ENCODE measurements at places on chromosomes 12 and 14.

GRCh38 chr12:92290350-92290695, 144.7 kb upstream of the BTG1 start:
- DNase-seq: peak; percentile 10

DNA sequence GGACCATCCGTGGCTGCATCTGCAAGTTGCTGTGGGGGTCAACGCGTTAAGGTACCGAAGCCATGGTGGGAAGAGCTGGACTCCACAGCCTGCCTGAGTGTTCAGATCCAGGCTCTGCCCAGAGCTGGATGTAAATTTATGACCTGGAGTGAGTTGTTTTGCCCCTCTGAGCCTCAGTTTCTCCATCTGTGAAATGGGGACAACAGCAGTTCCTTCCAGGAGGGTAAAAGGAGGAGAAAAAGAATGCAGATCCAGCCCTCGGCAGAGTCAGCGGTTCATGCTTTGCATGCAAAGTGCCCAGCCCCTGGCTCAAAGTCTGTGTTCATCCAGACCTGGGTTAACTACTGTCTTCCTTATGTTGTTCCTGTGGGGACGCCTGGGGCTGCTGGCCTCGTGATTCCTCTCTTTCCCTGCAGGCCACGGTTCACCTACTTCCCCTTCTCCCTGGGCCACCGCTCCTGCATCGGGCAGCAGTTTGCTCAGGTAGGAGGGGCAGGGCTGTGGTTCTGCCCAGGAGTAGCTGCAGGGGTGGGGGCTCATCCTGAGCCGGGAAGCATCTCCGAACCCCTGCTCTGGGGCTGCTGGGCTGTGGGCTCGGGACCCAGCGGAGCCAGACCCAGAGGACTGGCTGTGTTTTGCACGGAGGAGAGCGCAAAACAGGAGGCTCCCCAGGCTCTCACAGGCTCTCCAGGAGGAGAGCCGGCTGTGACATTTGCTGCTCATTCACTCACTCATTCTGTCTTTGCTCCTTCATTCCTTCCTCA, 41.9 kb downstream of the CYP46A1 start:
- DNase-seq: no peak

GRCh38 chr12:100265732-100266584, 921 bp downstream of the DEPDC4 start:
- DNase-seq: no peak

GRCh38 chr12:119692997-119693396, 25.1 kb downstream of the PRKAB1 start:
- DNase-seq: peak; percentile 73

DNA sequence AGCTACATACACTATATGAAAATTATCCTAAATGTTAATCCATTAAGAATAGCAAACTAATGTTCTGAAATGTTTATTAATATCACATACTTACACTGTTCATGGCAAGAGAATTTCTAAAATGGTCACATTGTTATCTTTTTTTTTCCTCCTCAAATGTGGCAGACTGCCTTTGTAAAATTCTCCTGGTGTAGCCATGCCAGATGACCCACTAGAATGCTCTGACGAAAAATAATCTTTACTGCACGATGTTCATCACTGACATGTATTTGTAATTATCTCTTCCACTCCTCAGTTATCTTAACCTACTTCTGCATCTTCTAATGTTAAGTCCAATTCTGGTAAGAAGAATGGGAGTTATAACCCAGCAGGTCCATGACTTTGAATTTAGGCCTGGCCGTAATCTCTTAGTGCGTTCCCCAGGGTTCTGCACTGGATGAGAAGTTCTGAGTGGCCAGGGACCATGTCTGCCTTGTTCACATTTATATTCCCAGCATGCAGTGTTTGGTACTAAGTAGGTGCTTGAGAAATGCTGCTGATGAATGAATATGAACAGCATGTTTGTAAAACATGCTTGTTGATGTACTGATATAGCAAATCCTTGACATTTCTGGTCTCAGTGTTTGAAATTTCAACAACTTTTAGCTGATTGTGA, 46.7 kb downstream of the NOPCHAP1 start:
- DNase-seq: no peak

- no peak for DNase-seq
These were observed 51.4 kb upstream of the GARIN2 start for GRCh38 chr14:67137744-67138371.

GRCh38 chr12:131283191-131283861, 329.6 kb downstream of the ADGRD1 start:
- no peak for DNase-seq

- DNase-seq: no peak
These were observed 218.3 kb upstream of the PDZRN4 start for GRCh38 chr12:40969796-40970195.

DNA sequence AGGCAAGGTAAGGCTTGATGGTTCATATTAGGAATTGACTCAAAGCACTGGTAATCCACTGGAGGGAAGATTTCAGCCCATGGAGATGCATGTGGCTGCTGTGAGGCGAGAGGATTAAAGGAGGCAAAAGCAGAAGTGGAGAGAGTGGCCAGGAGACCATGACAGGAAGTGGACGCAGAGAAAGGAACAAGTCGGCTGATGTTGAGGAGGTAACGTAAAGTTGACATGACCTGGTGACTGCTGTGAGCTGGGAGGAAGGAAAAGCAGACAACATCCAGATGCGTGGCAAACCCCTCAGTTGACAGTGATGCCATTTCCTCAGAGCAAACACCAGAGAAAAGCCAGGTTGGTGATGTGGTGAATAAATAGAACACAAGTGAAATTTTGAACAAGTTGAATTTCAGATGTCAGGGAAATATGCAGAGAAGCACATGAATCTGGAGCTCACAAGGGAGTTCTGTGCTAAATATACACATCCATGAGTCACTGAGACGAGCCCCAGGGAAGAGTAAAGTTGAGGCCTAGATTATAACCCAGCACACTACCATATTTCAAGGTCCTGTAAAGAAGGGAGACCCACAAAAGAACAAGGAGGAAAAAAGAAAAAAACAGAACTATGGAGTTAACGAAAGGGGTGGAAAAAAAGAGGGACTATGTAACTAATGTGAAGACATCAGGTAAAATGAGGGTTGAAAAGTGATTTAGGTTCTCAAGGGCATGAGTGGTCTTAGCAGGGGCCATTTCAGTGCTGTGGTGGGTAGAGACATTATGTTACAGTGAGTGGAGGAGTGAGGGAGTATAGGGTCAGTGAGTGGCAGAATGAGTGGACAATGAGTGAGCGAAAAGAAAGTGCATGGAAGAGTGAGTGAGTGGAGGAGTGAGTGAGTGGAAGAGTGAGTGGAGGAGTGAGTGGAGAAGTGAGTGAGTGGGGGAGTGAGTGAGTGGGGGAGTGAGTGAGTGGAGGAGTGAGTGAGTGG, 61.6 kb upstream of the GZMB start:
- DNase-seq: no peak

DNA sequence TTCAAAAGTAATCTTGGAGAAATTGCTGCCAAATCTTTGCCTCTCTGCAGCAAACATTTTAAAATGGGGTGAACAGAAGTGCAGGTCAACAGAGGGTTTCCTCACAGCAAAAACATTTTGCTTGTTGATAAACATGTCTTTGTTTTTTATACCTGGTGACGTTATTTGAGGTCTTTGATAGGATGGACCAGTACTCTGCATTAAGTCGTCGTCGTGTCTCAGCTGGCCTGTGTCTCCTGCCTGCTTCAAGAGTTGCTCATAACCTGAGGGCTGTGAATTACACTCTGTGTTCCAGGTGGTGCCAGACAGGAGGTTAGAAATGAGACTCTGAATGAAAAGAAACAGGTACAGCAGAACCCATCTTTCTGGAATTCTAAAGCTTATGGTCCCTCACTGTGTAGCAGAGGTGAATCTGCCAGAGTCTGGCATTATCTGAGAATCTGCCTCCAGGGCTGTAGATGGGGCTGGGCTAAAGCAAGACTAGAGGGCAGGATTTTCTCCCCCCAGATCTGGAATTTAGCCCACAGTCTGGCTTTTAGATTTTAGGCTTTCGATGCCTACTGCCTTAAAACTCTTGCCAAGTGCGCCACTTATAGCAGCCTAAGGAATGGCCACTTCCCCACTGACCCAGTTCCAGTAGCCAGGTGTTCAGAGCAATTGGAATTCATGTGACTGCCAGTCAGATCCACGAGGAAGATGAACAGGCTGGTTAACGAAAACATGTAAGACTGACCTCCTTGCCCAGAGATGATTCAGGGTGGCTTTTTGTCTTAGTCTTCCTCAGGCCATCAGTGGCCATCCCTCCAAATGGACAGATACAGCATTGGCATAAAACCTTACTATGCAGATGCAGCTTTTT, 161.2 kb downstream of the PRKCH start:
- DNase-seq: no peak

GRCh38 chr12:45214749-45215418, 1.0 kb upstream of the ANO6 start:
- DNase-seq: no peak

DNA sequence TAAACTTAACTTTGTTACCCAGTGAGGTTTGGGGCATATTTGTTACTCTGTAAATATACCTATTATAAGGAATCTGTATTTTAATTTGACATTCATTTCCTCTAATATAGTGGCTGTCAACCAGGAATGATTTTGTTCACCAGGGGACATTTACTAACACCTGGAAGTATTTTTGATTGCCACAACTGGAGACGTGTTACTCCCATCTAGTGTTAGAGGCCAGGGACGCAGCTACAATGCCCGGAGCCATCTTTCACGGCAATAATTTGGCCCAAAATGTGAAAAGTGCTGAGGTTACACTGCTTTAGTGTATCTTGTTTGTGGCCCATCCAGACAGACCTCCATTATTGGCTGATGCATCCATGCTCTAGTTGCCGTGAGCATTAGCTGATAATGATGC, 881.3 kb upstream of the ATXN7L3B start:
- DNase-seq: no peak

- no peak for DNase-seq
These were observed 75.2 kb upstream of the RASSF8 start for GRCh38 chr12:25883026-25883916.

DNA sequence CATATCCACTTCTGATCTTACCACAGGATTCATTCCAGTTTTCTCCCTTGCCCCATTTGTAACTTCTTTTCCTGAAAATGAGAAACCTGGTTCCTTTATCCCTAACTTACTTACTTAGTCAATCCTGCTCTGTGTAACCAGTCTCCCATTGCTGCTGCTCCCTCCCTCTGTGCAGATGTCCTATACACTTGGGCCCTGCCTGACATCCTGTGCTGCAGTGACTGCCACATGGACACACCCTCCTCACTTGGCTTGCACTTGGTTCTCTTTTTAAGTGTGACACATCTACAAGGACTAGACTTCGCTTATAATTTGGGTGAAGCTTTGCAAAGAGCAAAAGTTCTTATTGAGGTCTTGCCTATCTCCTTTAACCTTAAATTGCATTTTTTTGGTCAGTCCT, 51.4 kb downstream of the FGD4 start:
- DNase-seq: no peak

- DNase-seq: peak; percentile 70
These were observed 133.1 kb downstream of the TMEM30B start for GRCh38 chr14:61147831-61148549.

DNA sequence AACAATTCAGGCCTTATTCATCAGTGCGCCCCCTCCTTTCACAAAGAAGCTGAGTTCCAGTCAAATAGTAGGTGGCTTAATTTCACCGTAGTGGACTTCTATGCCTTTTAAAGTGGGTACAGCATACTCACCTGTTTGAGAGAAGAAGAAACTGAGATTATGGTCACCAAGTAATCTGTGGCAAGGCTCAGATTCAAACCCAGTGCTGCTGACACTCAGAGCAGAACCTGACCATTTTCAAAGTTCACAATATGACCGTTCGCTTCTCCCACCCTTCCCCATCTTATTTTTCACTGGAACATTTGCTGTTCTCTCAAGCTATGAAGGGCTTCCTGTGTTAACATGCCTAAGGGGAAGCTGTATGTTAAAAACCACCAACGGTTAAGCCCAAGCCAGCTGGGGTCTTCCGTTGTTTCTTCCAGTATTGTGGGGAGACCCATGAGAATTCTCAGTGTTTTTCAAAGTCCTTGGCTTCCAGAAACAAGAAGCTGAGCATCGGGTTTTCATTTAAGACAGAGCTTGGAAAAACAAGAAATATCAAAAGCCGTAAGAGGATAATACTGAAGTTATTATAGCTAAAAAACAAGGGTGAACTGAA, 6.1 kb upstream of the PSMA6 start:
- DNase-seq: no peak

DNA sequence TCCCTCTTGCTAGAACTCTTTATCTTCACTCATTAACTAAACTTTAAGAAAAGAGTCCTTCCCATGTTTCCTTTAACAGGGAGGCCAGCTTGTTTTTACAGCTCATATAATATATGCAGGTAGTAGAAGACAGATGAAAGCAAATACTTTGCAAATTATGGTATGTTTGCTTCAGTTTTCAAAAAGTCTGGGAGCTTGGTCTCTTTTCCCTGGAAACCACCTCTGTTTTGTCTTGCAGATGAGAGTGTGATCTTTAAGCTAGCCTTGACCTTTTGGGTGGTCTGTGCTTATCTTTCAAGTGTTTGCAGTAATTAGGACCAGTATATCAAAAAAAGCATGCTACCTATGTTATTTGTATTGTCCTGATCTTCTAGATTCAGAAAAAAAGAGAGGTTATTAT, 62.7 kb downstream of the ERC1 start:
- DNase-seq: no peak

GRCh38 chr12:94789510-94790225, 139.3 kb upstream of the TMCC3 start:
- no peak for DNase-seq

- DNase-seq: no peak
These were observed 287.3 kb downstream of the NAV3 start for GRCh38 chr12:78118036-78118435.

DNA sequence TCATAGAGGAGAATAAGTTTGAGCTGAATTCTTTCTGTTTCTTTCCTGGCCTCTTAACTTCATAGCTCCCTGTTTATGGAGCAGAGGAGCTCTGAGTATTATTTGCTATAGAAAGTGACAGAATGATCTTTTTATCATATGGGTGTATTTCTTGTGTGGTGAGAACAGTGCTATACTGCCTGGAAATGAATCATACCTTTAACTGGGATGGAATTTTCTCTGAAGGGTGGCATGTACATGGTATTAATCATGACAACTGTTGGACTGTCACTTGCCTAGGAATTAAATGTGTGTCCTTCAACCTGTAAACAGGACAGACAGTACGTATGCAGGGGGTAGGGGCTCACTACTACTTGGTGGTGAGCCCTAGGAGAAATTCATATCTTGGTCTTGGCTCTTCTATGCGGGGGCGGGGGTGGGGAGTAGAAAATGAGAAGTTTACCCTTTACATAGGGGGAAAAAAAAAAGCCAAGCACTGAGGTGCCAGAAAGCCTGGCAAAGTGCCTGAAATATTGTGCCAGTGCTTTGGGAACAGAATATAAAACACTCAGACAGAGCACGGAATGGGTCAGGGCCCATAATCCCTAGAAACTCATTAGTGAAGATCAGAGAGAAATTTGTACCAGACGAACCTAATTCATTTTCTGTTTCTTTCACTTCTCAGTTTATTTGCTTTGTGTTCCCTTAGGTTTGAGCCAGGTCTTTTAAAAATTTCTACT, 33.8 kb downstream of the ARMH4 start:
- peak; percentile 4 for DNase-seq

DNA sequence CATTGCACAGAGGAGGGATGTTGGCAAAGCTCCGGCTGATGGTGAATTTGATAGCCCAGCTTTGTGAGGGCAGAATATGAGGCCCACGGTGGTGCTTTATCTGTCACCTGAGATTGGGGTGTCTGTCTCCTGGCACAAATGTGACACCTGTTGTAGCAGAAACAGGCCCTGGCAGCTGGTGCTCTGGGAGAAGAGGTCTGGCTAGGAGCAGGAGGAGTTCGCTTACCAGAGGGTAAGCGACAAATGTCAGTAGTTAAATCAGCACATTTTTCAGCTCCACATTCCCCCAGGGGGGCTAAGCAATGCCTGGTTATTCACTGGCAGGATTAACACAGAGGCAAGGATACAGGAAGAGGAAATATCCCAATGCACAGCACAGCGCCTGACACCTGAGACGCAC, 71.1 kb downstream of the B4GALNT3 start:
- DNase-seq: no peak
